ENCODE measurements at places on chromosomes 1 and 21.

GRCh38 chr1:182332261-182333060, 59.1 kb downstream of the GLUL start:
- no peak for DNase-seq

- no peak for DNase-seq
Observed at GRCh38 chr1:42847721-42848460, 1.5 kb downstream of the ZNF691 start.

GRCh38 chr1:108055387-108055786, 90.4 kb upstream of the VAV3 start:
- no peak for DNase-seq

DNA sequence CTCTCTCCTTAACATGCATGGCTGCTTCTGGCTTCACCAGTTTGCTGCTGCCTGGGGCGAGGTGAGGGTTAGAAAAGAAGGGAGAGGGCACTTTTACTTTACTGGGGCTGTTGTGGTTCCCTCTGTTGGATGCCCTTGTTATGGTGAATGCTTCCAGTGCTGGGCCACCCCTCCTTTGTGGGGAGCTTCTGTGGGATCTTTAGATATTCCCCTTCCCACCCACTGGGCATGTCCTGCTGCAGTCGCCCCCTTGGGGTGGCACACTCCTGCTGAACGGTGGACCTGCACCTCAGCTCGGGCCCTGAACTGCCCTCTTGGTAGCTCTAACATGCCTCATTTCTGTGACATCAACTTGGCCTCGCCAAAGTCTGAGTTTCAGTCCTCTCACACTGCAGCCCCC, 6.0 kb downstream of the TNN start:
- DNase-seq = no peak

DNA sequence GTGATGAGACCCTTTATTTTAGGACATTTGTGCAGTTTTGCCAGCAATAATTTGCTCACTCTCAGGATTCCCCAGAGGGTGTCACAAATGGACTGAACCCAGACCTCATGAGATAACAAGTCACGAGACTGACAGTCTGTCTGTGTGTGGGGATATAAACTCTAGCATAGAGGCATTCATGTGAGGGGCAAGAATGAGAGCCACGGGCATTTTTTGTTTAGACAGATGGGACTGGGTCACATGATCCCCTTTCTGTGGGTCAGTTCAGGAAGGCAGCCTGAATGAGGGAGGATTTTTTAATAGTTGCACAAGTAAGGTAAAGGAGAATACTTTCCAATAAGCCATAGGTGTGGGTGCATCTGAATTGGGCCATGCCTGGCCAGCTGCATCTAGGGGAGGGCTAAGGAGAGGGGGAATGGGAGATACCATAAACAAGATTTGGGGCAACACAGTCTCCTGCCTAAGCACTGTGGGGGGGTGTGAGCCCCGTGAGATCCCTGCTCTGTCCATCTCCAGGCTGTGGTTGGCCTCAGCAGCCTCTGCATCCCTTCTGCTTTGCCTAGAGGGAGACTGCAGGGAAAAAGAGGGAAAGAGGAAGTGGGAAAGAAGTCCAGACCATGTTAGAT, 66.6 kb downstream of the NAV1 start:
- no peak for DNase-seq

GRCh38 chr1:110542725-110543124, 23.8 kb upstream of the KCNA10 start:
- DNase-seq = no peak

DNA sequence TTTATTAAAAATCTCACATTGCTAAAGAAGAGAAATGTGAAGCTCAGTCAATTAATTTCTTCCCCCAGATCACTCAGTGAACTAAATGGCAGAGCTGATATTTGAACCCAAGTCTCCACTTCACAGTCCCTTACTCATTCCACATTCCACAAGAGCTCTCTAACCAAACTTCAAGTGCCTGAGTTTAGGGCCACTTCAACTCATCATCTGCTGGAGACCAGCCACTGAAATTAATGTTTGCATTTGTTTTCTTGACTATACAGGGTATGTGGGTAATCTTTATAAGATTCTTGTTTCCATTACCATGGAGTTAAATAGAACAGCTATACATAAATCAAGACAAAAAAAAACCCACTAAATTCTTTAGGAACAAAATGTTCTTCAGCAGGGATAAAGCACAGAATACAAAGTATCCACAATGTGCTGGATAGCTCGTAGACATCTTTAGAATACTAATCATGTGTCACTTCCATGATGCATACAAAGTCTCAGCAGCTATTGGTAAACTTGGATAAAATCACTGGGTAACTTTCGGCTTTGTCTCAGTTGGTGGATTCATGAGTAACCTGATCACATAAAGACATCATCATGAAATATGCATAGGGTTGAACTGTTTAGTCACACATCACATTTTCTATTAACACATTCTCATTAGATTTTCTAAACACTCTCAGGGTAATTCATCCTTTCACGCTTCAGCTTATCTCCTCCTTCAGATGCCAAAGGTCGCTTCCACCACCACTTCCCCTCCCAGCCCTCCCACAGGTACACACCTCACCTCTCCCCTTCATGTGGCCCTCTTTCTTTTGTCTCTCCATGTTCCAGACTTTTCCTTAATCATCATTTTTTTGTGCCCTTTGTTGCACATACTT, 89.8 kb downstream of the LRRC53 start:
- no peak for DNase-seq

DNA sequence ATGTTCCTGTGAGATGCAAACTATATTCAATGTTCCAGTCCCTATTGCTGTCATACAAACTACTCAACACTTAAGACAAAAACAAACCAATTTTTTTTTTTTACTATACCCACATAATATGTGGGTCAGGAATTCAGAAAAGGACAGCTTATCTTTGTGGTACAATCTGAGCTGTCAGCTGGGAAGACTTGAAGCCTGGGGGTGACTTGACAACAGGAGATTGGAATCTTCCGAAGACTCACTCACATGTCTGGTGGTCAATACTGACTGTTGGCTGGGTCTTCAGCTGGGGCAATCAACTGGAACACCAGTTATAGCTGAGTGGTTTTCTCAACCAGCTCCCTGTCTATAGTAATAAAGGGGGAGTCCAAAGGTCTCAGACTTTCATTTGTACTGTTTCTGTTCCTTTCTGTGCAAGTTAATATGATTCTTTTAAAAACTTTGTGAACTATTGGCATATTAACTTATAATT, 81.7 kb upstream of the ATP1B1 start:
- DNase-seq = no peak

- DNase-seq = no peak
Observed at GRCh38 chr21:32007456-32007855, 134.6 kb downstream of the HUNK start.

DNA sequence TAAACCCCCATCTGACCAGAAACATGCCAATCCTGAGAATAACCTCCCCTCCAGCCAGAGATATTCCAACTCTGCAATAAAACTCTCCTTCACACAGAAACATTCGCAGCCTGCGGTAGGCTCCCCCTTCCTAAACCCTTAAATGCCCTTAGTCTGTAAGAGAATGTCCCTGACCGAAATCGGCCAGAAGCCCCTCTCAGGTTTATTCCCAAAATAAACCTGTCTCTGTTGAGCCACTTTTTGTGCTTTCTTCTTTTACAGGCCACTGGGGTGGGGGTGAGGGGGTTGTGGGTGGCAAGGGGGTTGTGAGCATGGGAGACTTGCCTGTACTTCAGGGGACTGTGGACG, 4.6 kb downstream of the PRXL2B start:
- DNase-seq = no peak

- no peak for DNase-seq
Observed at GRCh38 chr1:117886101-117886795, 43.2 kb downstream of the GDAP2 start.

DNA sequence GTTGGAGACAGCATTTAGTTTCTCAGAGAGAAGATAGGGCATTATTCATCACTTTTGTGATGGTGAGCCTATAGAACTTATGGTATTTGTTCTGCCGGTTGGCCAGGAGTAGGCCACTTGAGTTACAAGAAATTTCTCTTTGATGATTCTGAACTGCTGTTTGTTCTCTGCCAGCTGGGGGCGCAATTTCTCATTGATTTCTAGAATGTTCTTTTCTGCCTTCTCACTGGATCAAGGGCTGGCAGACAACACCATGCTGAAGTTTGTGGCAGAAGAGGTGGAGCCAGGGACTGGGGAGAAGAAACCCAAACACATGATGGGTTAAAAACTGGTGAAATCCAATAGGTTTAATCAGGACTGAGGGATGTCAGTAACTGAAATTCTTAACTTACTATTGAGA, 360.6 kb downstream of the FAM72C start:
- no peak for DNase-seq

- no peak for DNase-seq
Observed at GRCh38 chr21:45105906-45106485, 31.6 kb downstream of the ADARB1 start.

- DNase-seq = no peak
Observed at GRCh38 chr21:27171707-27172106, 204.8 kb upstream of the ADAMTS5 start.

GRCh38 chr1:61389194-61389925, 307.0 kb downstream of the NFIA start:
- DNase-seq = no peak

DNA sequence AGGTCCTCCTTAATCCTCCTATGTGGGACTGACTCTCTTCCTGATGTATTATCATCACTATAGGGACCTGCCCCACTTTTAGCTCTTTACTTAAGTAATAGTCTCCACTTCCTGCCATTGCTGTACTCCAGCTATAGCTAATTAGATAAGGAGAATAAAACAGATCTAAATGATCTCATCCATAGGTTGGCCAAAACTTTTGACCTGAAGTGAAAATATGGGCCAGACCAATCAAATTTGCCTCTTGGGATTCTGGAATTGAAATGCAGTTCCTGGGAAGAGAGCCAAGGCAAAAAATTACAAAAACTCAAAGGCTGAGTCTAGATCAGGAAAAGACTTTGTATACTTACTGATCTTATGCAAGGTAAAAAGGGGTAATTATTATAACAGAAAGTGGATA, 36.1 kb upstream of the PDE4B start:
- no peak for DNase-seq

- DNase-seq = no peak
Observed at GRCh38 chr1:209307846-209308245, 275.7 kb upstream of the CAMK1G start.

DNA sequence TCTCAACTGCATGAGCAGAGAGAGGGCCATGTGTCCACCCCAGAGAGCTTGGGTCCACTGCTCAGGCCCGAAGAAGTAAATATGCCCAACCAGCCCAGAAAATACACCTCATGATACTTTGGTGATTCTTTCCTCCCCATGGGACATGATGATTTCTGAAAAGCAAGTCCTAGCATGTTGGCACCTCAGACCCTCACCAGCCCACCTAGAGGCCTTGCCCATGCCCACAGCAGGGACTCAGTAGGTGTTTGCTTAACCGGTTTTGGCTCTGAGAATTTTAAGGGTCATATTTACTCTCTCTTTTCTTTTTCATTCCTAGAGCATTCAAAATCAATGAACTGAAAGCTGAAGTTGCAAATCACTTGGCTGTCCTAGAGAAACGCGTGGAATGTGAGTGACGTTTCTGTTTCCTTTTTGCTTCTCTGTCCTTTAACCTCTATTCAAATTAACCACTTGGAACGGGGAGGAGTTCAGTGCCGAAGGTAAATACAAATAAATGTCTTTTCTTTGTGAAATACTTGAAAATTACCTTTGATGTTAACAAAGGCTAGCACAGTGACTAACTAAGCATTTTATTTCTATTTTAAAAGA, 79.7 kb downstream of the PDE9A start:
- DNase-seq = no peak

DNA sequence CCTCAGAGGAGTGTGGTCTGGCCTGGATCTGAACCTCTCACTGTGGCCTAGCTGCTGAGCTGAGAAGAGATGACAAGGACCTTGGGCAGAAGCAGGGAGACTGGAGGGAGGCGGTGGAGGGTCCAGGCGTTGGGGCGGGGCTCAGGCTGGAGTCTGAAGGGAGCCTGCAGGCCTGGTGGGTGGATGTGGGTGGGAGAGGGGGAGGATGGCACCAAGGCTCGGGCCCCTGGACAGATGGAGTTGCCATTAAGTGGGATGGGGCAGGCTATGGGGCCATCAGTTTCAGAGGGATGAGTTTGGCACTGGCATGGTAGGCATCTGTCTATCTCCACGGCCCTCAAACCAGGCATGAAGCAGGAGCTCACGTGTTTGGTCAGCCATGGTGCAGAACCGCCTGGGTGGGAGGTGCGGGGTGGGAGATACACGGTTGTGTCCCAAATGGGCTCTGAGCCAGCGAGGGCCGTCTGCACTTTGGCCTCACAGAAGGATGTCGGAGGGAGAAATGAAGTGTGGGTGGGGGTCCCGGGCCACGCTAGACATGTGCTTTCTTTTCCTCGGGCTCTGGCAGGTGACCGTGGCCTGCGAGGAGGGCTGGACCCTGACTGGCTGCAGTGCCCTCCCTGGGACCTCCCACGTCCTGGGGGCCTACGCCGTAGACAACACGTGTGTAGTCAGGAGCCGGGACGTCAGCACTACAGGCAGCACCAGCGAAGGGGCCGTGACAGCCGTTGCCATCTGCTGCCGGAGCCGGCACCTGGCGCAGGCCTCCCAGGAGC, 23.6 kb downstream of the PCSK9 start:
- no peak for DNase-seq

- DNase-seq = no peak
Observed at GRCh38 chr1:164440232-164440631, 118.8 kb upstream of the PBX1 start.

DNA sequence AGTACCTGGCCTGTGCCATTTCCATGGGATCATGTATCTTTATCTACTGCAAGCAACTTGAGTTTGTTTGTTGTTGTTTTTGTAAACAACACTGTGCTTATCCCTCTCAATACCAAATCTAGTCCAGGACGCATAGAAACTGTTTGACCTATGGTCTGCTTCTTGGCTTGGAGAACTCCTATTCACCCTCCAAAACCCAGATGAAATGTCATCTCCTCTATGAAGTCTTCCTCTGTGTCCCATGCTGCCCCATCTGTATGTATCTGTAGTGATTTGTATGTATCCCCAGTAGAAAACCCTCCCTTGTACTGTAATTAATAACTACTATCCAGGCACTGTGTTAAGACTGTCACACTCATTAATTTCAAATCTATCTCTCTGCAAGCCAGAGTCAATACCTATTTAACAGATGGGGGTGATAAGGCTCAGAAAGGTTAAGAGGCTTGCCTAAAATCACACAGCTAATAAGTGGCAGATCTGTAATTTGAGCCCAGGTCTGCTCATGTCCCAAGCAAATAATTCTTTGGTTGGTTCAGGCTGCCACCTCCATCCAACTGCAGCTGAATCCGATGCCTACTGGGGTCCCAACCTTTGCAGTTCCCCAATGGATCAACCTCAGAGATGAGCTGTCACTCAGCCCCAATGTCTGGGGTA, 24.6 kb upstream of the ECE1 start:
- DNase-seq = no peak

DNA sequence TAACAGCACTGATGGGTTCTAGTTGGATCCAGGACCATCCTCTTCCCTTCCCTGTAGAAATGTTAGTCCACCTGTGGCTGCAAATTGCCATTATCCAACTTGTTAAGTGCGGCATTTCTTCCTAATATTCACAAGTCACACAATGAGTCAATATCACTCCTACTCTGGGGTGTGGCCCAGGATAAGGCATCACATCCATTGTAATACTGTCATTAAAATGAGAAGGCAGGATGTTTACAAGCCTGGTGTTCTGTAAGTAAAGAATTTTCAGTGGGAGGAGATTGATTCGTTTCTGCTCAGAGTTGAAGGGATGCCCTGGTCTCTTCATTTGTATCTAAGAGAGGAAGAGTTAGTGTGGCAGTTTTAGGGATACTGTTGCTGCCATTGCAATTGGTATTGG, 18.1 kb upstream of the ARHGAP29 start:
- no peak for DNase-seq

Measured in T-helper 2 cell (primary cell).